ENCODE measurements at places on chromosomes 7 and 10.
A peak's percentile ranks its signal among the peaks of the same experiment; 100 is the strongest.

- no peak for DNase-seq
Observed at GRCh38 chr7:135768467-135768866, 19.9 kb upstream of the FAM180A start.

DNA sequence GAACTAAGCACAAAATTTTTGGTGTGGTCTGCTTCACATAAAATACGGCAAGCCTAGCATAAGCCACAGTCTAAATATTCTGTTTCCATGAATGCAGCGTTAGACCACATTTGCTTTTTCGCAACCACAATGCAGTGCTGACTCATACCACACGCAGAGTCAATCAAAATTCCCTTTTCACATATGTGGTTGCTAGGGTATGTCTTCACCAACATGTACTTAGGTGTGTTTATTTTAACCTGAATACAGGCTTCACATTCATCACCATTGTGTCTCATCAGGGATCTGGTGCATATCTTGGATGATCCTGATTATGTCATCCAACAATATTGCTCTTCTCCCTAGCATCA is 90.8 kb downstream of the CHN2 start:
- DNase-seq: peak; percentile 87

- DNase-seq: no peak
Observed at GRCh38 chr7:157780721-157781120, 443.9 kb downstream of the DNAJB6 start.

DNA sequence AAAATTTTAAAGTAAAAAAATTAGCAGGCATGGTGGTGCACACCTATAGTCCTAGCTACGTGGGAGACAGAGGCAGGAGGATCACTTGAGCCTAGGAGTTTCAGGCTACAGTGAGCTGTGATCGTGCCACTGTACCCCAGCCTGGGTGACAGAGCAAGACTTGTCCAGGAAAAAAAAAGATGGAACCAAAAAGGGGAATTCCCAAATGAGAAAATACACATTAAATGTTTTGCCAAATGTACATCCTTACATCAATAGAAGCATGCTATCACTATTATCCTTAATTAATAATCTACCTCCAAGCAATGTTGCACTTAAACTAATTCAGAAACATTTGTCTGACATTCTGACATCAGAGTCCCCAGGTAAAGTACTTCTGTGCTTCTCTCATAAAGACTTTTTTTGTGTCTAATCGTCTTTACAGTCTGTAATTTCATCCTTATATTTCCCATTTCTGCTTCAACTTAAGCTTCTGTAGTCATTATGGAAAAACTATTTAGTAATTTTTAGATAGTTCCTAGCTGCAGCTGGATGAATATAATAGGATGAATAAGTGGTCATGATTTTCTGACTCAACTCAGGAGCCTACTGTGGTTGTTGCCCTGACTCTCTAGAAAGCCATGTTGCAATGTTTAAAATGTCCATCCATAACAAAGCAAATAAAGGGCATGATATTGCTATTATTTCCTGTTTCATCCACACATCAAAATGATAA is 57.7 kb downstream of the MYPN start:
- DNase-seq: peak; percentile 8

DNA sequence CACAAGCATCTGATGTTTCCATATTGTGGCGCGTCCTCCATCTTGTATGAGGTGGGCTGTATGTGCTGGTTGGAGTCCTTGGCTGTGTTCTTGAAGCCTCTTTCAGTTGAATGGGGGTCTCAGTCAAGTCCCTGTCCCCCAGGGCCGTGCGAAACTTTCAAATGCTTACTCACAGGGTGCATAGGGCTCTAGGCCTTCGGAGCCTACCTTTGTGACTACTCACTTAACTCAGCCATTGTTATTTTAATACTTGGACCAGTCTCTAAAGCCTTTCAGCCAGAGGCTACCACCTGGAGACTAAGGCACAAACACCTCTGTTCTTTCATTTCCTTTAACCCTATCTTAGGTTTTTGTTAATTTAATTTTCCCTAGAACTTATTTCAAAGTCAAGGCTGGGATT is 785.9 kb downstream of the GATA3 start:
- no peak for DNase-seq

DNA sequence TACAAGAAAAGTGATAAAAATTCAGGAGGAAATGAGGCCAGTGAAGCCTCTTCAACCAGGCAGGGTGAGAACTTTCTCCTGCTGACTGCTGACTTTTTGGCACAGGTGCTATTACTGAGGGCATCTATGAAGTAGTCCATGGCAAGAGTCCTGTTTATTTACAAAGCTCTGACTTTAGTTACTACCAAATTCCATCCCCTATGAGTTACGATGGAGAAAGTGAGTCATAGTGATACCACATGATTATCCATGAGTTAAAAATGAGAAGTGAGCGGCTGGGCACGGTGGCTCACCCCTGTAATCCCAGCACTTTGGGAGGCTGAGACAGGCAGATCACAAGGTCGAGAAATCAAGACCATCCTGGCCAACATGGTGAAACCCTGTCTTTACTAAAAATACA is 19.9 kb downstream of the CCDC3 start:
- no peak for DNase-seq

DNA sequence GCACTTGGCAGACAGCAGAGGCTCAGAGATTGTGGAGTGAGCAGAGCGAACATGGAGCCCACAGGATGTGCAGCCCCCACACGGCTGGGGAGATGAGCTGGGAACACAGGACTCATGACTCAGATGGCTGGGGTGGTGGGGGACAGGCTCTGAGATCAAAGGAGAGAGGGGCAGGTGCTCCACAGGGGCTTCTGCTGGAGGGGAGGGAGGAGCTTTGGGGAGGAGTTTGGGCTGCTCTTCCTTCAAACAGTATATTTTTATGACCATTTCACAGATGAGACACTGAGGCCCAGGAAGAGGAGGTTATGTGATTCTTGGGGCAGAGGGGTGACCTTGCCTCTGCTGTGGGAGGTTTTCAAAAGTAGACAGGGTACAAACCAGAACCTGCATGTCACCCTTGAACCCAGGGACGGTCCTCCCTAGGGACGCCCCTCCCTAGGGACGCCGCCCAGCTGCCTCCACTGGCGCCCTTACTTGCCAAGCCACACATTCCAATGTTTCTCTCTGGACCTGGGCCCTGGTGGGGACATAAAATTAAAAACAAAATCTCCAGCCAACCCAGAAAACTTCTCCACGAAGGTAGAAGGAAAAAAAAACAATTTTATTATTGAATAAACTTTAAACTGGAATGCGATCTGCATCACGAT is 981 bp upstream of the CRYGN start:
- no peak for DNase-seq

DNA sequence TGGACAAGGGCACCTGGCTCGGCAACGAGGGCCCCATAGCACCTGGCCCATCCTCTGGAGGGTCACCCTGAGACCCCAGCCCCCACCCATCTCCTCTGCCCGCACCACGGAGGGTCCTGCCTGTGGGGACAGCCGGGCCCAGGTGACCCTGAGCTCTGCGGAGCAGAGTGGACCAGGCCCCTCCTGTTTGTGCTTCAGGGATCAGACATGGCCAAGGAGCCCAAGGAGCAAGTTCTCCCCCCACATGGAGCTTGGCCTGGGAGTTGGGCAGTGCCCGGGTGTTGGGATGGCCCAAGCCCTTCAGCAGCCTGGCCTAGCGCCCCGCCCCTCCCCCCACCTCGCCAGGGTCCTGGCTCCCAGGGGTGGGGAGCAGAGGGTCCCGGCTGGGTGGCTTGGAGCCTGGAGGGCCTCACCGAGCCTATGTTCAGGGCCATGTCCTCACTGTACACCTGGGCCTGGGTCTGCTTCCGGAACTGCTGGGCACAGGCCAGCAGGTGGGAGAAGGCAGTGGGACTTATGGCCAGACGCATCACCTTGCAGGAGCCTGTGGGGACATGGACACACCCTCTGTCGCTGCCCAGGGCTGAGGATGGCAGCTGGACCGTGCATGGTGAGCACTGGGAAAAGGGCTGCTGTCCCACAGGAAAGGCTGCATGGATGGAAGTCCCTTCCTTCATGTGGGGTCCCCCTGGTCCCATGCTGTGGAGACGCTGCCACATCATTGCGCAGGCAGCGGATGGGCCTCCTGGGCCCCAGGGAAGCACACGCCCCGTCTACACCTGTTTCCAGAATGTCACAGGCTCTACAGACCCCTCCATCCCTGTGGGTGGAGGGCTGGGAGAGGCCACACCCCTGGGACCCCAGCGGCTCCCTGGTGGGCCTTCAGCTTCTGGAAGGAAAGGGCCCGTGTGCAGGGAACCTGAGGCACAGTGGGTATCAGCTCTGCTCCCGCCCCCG is 49.2 kb upstream of the NKX6-2 start:
- no peak for DNase-seq

DNA sequence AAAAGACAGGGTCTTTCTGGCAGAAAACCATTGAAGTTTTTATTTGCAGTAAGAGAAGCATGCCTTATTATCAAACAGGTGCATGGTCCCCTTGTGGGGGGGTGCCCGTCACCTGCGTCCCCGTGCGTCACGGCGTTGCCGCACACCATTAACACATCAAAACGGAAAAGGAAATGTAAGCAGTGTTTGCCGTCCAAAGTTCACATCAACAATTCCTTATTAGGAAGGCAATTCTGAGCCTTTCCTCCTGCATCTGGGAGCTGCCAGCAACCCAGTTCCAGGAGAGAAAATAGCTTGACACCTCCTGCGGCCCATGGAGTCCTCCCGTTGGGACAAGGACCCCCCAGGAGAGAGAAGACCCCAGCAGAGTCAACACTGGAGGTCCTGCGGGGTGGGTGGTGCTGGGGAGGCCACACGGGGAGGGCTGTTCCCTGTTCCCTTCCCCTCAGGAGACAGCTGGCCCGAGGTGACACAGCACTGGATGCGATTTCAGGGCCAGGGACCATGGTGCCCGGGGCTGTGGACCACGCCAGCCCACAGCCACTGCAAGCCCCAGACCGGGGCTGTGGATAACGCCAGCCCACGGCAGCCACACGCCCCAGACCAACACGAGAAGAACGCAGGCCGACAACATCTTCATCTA is 39.5 kb downstream of the DIP2C start:
- DNase-seq: no peak

GRCh38 chr10:11515596-11516430 is 95.6 kb downstream of the USP6NL start:
- DNase-seq: peak; percentile 68

DNA sequence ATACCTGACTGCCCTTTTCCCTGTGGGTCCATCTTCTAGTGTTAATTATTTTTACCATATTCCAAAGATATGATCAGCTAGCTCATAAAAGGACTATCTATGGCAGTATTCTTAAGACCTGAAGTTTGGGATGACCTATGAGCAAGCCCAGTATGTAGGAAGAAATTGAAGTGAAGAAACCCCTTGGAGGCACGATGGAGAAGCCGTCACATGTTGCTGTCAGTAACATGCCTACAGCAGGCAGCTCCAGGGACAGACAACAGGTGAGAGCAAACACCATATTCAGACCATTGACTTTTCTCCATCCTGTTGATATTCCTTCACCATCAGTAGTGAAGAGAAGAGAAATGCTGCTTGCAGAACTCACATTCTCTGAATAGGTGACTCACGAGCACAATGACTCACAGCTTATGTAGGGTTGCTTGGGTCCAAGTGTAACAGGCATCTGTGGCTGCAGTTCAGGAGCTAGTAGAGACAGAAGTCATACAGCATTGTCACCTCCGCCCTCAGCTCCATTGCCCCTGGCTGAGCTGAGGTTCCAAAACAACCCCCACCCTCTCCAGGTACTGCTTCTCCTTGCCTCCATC is 8.4 kb upstream of the LYZL2 start:
- DNase-seq: peak; percentile 67

DNA sequence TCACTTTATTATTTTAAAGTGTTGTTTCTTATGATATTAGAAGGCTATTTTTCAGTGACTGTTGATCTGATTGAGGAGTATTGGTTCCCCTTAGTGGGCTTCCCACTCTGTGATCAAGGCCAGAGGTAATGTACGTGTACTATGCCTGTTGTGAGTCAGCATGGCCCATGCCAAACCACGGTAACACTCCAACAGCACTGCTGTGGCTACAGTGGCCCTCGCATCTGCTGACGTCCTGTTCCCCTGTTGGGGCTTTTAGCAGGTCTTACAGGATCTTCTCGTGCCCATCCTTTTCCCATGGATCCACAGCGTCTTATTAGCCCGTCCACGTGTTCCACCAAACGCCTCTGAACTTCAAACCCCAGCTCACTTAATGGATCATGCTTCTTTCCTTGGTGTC is 964.6 kb upstream of the CELF2 start:
- no peak for DNase-seq

Measured in activated CD4-positive, alpha-beta T cell treated with anti-CD3 and anti-CD28 coated beads, Interleukin-2, amount 50 U/mL, for 16 hours (primary cell).